MG63 (cell line): ENCODE measurements at places on chromosomes 7 and 10. TPM values are rescaled to one million over a fixed set of nuclear protein-coding genes. Genes with fewer than 3 reads are reported as not detected.
A peak's percentile ranks its signal among the peaks of the same experiment; 100 is the strongest.

PNLIPRP3 gene
- not detected in 2 replicates for total RNA-seq

GRCh38 chr7:142799437-142799835 is 28.7 kb downstream of the PRSS2 start:
- no peak for DNase-seq

GRCh38 chr10:7264313-7264756 is 146.5 kb downstream of the SFMBT2 start:
- DNase-seq = peak; percentile 33

NAT16 gene
- not detected in 2 replicates for total RNA-seq

CFAP58 gene
- 0.05 and 0.20 TPM in 2 replicates for total RNA-seq

DNA sequence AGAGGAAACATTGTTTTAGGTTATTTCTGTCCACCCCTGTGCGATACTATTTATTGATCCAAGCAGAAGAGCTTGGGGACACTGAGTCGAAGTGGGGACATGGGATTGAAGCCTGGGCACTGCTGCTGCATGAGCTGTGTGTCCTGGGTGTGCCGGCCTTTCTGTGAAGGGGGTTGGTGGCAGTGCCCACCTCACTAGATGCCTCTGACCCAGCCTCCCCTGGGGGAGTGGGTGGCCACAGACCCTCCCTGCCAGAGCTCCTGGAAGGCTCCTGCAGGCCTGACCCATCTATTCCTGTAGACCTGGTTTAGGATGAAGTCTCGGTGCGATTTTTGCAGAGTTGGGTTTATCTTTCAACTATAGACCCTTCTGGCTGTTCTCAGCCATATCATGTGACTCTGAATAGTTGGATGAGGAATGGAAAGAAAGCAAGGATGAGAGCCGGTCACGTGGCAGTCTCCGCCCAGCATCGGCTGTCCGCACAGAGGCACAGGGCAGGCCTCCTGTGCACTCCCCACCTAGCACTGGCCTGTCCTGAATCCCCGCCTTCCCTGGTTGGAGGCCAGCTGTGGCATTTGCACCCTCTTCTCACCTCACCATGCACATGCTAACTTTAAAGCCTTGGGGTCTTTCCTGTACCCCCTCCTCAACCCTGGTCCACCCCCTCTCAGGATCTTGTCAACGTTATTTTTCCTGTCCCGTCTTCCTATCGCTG is 17.6 kb upstream of the SH2D4B start:
- DNase-seq = no peak

DNA sequence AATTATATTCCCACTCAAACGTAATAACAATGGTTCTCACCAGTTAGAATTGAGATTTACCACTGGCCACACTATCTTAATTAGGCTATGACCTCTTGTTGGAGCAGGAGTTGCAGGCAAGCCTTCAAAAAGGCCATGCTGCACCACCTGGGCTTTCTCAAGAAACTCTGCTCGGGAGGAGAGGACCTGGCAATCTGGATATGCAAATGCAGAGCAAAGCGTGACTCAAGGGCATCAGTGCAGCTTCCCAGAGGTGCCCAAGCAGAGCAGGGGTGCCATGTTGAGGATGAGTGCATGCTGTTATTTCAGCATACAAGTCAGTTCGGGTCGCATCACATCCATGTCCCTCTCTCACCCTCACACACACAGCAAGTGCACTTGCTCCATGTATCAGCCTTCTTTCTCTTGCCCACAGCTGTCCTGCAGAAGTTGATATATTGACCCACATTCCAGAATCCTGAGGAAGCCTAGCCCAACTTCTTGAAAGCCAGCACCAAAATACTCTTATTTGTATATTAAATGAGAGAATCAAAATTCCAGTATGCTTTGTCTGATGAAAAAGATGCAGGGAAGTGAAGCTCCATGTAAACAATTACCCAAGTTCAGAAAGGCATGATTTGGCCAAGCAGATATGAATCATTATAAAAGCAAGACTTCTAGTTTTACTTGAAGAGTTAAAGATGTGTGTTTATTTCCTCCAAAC is 55.7 kb upstream of the IL6 start:
- peak; percentile 36 for DNase-seq

SLC26A3 gene
- total RNA-seq = not detected in 2 replicates

- DNase-seq = no peak
Observed at GRCh38 chr10:132103116-132103910, 37.6 kb downstream of the JAKMIP3 start.

- DNase-seq = no peak
Observed at GRCh38 chr7:33880787-33881186, 24.6 kb upstream of the BMPER start.

BNIP3 gene
- 93.6 and 107 TPM in 2 replicates for total RNA-seq

GRCh38 chr7:157834501-157835163 is 497.8 kb downstream of the DNAJB6 start:
- no peak for DNase-seq

- DNase-seq = no peak
Observed at GRCh38 chr7:82945480-82945879, 217.2 kb downstream of the PCLO start.

NACAD gene
- not detected in 2 replicates for total RNA-seq

GRCh38 chr10:28304032-28304571 is 1.2 kb upstream of the MPP7 start:
- no peak for DNase-seq
